Urinary bladder (tissue), 4 donors: ENCODE measurements at places on chromosomes 12 and 14.

GRCh38 chr14:102540315-102541028 lies 30.9 kb upstream of the ANKRD9 start:
- DNase-seq: peak; percentile 63

DNA sequence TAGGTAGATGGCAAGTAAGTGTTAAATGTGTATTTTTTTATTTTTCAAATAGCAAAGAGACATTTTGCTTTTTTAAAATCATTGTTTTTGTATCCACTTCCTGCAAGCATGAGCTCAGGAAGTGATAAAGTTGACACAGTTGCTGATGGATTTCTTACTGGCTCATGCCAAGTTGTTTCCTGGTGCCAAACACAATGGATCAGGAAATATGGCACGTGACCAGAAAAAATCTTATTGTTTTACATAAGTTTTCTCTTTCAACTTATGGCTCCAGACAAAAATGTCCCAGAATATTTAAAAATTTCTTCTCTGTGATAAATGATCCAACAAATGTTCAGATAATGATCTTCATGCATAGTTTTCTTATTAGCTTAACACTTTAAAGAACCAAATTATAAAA lies 1279.1 kb upstream of the FLRT2 start:
- no peak for DNase-seq

- no peak for DNase-seq
These were observed 20.8 kb downstream of the DYRK2 start for GRCh38 chr12:67669217-67669933.

DNA sequence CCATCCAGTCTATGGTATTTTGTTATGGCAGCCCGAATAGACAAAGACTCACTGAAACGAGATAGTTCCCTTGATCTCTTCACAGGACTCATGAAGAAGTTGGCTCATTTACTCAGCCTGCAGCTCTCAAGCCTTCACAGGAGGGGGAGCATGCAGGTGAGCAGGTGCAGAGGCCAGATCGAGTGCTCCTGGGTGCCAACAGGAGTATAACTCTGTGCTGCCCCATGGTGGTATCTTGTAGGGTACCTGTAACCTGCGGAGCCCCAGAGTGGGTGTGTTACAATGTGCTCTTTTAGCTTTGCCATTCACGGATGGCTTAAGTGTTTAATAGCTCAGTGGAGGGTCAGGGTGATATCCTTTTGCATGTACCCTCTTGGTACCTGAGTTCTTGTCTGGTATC lies 159.5 kb downstream of the METTL25 start:
- no peak for DNase-seq

DNA sequence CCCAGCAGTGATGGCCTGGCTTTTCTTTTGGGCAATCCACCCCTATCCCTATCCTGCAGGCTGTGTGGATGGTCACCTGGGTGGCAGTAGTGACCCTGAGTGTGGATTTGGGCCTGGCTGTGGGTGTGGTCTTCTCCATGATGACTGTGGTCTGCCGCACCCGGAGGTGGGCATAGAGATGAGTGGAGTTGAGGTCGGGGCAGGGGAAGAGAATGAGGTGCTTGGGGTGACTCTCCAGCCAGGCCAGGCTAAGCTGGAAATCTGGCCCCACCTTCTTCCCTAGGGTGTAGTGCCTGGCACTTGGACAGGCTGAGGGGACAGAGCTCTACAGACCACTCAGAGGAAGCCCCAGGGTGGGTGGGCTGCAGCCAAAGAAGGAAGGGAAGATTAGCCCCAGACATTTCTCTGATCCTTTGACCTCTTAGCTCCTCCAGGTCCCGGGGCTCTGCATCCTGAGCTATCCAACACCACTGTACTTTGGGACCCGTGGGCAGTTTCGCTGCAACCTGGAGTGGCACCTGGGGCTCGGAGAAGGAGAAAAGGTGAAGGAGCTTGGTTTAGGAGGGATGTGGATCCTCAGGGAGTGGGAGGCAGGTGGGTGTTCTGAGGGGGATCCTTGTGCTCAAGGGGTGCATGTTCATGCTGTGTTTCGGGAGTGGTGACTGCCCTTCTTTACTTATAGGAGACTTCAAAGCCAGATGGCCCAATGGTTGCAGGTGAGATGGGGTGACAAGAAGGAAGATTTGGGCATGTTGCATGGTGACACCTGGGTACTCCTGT lies 8.4 kb downstream of the B4GALNT1 start:
- no peak for DNase-seq

DNA sequence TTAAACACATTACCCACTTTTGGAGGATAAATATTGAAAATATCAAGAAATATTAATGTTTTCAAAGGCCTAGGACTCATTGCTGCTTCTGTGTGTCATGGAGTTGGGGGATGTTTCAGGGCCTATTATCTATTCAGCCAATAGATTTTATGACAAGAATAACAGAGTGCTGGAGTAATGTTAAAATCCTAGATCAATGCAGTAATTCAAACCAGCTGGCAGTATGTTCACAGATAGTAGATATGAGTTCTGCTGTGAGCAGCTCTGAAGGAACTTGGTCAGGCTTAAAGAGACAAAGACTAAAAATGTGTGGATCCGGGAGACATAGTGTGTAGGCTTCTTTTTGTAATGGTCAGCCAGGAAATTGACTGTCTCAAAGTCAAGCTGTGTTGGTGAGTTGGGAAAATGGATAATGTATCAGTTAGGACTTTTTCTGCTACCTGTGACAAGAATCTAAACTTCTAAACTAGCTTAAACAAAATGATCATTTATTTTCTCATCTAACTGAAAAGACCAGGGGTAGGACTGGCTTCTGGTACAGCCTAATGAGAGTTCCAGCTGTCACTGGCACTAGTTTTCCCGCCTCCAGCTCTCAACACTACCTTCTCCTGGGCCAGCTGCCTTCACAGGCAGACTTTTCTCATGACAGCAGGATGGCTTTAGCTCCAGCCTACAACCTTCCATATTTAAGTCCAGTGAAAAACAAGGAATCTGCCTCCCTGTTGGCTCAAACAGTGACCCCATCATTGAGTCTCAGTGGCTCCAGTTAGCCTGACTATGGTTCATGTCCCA lies 16.3 kb upstream of the POLR3B start:
- no peak for DNase-seq

- DNase-seq: no peak
These were observed 82.7 kb downstream of the ADCK1 start for GRCh38 chr14:77882636-77883035.
